ENCODE measurements at places on chromosomes 2 and 18.

GRCh38 chr2:100247256-100248043 is 74.9 kb downstream of the LONRF2 start:
- DNase-seq: no peak

DNA sequence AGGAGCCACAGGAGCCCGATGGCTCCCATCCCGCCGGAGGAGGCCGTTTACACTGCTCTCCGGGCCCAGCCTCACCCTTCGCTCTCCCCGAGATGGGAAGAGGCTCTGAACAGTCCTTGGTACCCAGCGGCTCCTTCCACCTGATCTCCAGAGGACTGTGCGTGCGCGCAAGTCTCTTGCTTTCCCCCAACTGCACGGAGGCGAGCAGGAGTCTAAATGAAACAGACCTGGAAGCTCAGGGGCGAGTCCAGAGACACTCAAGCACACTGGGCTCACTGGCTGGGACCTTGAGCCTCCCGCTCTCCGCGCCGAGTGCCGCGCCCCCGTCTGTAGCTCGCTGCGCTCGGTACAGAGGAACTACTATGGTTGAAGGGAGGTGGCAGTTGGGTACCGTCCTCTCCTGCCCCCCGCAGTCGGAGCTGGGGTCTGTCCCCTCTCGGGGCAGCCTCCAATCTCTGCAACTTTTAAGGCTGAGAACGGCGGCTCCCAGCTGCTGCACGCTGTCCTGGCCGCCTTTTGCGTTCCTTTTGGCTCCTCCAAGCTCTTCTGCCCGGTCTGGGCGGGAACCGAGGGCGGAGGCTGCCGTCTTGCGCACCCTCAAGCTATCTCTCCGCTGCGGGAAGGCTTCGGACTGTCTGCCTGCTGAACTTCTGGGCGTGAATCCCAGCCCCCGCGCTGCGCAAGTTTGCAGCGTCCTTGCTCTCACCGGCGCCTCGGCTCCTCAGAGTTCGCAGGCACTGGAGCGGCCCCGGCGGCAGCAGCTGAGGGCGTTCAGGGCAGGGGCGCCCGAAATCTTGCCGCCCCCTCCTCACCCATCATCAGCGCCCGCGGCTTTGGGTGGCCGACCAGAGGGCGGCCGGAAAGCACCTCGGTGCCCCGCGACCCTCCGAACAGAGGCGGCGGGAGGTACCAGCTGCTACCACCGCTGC is 491 bp downstream of the ALK start:
- DNase-seq: no peak

DNA sequence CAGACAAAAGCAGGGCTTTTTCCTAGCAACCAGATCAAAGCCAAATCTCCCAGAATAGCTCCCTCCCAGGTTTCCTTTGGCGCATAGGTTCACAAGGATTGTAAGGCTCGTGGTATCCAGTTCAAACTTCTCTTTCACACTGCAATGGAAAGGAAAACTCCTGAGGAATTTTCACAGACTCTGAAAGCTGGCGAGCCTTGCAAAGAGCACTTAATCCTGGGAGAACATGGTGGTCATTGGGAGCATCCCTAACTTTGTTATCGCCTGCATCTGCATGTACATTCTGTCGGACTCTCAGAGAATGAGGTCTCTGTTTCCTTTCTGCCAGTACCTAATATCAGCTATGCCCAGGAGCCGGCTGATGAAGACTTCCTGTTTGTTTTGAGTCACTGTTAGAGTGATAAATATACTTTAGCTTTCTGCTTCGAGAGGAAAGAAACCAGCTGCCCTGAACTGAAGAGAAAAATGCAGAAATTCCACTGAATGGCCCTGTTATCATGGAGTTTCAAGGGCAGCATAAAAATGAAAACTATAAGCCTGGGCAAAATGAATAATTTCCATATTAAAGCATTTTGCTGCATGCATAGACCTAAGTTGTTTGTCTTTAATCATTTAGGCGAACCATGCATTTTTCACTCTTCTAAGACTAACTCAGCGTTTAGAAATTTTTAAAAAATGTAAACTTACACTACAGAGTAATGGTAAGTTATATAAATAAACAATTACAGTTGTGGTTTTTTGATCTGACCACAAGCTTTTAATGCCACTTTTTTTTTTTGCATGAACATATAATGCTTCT is 76.4 kb upstream of the ZEB2 start:
- no peak for DNase-seq

- DNase-seq: no peak
Observed at GRCh38 chr2:194550702-194551101, 1106.3 kb upstream of the SLC39A10 start.

- DNase-seq: no peak
Observed at GRCh38 chr2:51291762-51292551, 260.0 kb upstream of the NRXN1 start.

- no peak for DNase-seq
Observed at GRCh38 chr2:135742325-135742757, 686 bp downstream of the UBXN4 start.

- DNase-seq: no peak
Observed at GRCh38 chr18:63160172-63160995, 159.2 kb downstream of the BCL2 start.

GRCh38 chr18:50563376-50563775 is 3.5 kb downstream of the MAPK4 start:
- no peak for DNase-seq

- no peak for DNase-seq
Observed at GRCh38 chr18:22872900-22873537, 60.1 kb upstream of the RBBP8 start.

GRCh38 chr2:30932870-30933269 is 125.6 kb upstream of the CAPN13 start:
- no peak for DNase-seq

GRCh38 chr2:192208848-192209247 is 14.1 kb upstream of the TMEFF2 start:
- no peak for DNase-seq

DNA sequence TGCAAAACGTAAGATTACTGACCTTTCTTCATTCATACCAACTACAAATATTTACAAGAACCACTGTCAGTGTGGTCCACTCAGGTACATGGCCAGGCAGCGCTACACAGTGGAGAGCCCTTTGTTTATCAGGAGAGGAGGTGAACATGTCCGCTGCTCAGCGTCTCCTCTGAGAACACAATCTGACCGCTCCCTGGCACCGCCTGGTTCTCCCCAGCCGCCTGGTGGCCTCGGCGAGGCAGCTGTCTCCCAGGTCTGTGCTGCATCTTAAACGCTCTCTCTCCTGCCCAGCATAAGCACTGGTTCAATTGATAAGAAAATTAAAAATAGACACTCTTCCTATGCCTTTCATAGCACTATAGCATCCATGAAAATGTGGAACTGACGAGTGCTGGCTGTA is 146.8 kb upstream of the PXDN start:
- DNase-seq: no peak

DNA sequence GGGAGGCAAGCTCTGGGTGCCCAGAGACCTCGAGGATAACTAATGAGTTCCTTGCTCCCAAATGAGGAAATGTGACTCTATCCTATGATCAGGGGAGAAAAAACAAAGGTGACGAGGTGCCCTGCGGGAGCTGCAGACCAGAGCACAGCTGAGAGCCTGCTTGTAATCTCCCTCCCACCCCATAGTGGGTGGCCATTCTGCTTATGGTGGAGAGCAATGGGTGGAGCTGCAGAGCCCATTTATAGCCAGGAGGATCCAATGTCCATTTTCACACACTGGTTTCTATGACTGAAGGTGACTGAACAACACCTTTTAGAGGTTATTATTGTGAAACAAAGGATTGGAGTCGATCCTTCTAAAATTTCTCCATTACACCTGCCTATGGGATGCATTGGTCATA is 153.3 kb downstream of the COL6A3 start:
- DNase-seq: no peak

DNA sequence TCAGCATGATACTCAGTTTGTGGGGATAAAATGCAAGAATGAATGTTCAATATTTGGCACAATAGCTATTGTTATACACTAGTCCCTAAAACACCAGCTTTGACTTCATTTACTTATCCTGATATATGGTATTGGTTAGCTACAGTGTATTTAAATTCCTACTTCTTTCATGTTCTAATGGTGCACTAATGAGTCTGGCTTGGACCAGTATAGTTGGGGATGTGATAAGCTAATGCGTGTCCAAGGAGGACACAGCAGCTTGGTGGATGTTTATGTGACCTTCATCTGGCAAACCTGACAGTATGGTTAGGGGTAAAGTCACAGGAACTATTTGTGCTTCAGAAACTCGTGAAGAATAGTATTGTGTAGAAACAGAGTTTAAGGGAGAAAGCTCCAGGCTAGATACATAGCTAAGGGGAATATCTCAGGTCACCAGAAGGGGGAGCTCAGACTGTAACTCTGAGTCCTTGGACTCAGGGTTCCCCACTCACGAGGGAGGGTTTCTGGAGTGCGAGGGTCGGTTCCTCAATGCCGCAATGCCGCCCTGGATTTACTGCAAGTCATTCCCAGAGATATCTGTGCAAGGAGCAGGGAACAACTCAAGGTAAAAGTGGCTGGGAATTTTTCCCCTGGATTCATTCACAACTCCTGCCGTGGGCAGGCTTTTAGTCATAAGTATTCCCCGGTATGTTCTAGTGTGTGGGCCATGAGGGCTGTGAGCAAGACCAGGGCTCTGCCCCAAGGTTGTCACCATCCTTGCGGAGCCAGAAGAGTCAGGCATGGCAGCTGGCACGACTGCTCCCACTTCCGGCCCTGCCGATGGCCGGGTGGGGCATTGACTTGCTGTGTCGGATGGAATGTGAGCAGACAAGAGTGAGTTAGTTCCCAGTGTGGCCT is 14.5 kb downstream of the IL1R2 start:
- peak; percentile 9 for DNase-seq

DNA sequence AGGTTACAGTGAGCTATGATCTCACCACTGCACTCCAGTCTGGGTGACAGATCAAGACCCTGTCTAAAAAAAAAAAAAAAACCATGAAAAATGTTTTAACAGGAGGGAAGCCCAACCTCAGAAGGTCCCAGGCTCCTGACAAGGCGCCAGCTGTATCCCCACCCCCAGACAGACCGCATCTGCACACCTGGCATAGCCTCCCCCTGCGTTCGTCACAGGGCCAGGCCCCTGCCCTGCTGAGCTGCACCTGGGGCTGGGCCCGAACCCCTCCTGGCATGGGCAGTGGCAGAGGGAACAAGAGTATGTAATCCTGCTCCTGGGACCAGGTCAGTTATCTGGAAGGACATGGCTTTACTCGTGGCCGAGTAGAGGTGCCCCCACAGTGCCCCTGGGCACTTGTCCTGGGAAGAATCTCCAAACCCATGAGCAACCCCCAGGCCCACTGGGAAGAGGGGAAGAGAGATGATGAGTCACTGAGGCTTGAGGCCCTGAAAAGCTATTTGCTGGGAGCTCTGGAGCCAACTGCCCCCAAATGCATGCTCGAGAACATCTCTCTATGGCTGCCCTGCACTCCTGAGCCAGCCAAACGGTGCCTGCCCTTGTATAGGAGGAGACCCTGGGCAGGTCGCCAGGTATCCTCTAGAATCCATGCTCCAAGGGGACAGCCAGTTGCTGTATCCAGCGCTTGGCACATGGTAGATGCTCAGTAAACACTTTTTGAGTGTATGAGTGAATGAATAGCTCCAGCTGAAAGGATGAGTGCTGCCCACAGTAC is 265.5 kb downstream of the ATAD2B start:
- no peak for DNase-seq

DNA sequence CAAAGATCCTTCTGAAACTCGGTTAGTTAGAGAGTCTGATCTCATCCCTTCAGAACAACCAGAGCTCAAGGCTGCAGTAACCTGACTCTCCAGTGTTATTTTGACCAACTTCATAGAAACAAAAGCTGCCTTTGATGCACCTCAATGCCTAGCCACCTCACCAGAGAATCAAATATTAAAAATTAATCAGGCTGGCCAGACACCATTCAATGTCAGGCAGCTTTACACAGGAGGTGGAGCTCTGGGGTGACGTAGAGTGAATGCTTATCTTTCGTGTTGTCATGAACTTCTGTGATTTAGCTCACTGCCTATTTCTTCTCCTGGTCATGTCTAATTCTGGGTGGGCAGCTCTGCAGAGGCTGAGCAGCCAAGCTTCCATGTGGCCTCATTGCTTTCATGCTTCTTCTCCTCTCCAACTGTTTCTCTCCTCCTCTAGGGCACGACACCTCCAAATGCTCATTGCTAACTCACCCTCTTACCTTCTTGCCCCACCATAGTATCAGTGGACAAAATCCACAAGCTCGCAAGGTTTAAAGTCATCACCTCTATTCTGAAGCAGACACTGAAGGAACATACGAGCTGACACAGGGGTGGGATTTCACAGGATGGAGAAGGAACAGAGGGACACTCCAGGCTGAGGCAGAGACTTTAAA is 39.4 kb downstream of the AAK1 start:
- no peak for DNase-seq

DNA sequence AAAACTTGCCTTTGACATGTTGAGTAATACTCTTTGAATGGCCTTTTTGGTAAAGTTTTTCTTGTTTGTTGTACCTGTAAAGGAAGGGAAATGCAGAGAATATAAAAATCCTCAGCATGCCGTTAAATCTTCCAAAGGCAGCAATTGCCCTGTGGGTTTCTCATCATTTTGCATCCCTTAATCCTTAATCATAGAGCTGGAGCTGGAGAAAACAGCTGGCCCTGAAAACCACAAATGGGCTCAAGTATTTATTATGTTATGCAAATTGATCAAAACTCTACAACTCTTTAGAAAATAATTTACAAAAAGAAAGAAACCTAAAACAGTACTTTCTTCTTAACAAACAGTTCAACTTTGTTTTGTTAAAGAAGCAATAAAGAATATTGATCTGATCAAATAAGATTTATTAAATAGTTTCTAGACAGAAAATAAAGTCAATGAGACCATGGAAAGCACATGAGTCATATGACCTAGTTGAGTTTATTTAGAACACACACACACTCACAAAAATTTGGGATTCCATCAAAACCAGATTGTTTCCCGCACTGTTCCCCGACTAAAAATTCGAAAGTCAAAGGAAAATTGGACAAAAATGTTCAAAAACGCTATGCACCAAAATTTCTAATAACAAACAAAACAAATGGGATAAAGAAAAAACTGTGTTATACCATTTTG is 309.0 kb downstream of the GULP1 start:
- DNase-seq: no peak

DNA sequence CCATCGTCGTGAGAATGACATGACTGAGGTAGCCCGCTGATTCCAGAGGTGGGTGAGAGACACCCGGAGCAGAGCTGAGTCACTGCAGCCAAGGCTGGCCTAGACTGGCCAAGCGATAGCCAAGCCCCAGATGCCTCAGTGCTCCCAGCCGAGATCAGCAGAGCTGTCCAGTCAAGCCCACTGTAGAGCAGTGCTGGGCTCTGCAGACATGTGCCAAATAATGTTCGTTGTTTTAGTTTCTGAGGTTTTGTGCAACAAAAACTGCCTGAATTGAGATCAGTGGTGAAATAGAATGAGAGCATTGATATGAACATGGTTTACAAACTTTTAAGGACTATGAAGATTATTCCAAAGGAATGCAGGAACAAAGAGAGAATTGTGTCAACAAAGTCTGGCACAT is 42.1 kb downstream of the INSIG2 start:
- DNase-seq: no peak

DNA sequence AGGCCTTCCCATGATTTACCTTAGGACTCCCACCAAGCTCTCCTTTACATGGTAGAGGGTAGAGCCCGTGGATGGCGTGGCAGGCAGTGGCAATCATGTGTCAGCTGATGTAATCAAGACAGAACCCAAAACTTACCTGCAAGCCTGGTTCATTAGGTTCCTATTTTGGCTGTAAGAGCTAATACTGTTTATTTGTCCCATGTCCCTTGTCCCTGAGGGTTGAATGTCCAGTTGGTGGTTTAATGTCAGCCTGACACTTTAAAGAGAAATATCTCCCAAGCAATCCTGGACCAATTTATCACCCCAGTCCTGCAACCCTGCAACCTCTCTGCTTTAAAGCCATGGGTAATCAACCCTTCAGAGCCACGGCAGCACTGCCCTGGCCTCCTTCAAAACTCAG is 6.0 kb upstream of the FABP1 start:
- DNase-seq: no peak

GRCh38 chr2:10009811-10010781 is 33.3 kb upstream of the KLF11 start:
- DNase-seq: no peak

Measured in H1 (cell line).